ENCODE measurements at places on chromosomes 5 and 9.

DNA sequence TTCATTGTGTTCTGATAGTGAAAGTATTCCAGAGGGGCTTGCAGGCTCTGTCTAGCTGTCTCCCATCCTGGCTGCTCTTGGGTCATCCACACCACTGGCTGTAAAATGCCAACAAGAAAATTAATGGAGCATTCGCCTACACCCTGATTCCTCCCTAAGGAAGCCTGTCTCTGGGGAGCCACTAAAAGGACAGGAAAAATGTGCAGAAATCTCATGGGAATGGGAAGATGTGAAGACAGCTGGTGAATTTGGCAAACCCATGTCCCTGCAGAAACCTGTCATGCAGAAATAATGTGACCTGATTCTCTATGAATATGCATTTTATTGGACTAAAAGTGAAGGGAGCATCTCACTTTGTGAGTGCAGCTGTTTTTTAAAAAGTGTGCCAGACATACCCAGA is 265.6 kb downstream of the TUSC1 start:
- no peak for DNase-seq

DNA sequence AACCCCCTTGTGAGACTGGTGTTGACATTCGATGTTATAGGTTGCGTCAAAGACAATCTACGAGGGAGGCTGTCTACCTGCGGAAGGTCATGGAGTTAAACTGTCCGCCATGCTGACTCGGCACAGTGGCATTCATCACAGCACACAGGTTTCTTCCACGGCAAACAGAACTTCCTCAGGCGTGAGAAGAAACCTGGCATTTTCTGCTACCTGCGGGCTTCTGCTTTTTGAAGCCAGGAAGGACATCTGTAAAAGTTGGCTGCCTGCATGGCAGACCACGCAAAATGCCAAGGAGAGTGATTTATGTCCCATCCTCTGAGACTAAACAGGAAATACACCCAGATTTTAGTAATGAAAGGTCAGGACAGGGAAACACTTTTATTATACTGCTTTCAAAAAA is 809.8 kb upstream of the NUDT12 start:
- no peak for DNase-seq

DNA sequence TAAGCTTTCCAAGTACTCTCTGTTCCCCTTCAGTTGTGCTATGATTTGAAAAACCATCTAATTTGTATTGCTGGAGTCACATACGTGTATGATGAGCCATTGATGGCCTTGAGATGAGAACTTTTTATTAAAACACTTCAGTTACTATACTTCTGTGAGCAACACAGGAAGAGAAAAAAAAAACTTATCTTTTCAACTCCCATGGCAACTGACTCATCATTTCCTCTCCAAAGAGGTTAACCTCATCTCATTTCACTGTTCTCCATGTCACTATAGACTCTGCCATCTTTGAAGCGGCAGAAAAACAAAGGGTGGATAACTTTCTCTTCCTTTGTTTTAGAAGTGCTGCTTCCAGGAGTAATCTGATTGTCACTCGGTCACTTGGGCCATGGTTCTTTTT is 104.3 kb upstream of the PCSK1 start:
- no peak for DNase-seq

GRCh38 chr9:127753148-127753547 is 18.1 kb upstream of the TOR2A start:
- no peak for DNase-seq

- DNase-seq: no peak
Measured at GRCh38 chr5:150653762-150654556, 7.1 kb upstream of the MYOZ3 start.

GRCh38 chr5:55623789-55624188 is 88.3 kb downstream of the SLC38A9 start:
- no peak for DNase-seq

- DNase-seq: no peak
Measured at GRCh38 chr5:76657683-76658311, 34.6 kb upstream of the F2RL2 start.

DNA sequence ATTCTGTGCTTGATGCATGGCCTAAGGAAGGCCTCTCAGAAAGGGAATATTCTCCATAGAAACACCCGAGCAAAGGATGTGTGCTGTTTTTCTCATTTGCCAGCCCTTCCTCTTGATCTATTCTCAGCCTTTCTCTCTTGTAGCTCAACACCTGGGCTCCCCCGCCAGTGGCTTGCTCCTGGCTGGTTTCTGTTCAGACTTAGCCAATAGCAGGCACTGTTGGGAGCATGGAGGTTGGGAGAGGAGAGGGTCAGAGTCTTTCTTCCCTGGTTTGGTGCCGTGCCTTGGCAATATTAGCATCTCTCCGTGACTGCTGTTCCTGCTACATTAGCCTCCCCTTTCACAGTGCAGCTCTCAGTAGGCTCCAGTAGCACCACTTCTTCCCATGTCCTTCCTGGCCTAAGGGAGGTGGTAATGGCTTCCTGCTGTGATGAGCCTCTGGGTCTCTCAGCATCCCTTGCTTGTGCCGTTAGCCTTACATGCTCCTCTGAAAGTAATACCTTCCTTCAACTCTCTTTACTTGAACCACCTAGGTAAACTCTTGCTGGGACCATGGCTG is 269.7 kb upstream of the GAS1 start:
- DNase-seq: no peak

GRCh38 chr5:59873113-59873512 is 20.4 kb downstream of the PDE4D start:
- DNase-seq: no peak

DNA sequence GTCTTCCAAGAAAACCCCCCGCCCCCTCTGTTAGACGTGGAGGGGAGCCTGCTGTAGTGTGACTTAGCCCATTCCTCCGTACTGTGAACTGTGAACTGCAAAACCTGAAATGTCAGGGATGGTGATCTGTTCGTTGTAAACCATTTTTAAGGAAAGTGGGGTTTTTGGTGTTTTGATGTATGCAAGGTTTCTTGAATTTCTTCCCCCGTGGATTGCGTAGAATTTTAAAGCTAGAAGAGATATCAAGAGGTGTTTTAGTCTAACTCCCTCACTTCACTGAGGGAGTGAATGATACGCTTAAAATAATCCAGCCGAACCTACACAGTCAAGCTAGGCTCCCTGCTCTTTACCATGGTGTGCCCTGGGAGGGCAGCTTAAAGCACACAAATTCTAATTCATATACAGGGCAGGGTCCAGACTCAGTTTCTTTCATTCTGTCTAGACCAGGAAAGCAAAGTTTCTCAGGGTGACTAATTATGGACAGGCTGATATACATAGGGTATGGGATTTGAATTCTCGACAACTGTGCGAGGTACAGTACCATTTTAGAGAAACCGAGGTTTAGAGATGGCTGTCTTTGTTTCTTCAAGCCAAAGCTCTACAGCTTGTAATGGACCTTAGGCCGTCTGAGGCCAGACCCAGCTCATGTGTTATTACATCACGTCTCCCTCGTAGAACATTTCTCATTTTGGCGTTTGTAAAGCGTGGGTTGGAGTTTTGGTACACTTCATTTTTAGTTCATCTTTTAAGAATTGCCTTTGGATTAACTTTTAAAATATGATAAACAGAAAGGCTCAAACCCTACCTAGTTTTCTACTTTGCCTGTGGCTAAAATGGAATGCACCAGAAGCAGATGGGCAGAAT is 2.7 kb downstream of the PTGER4 start:
- no peak for DNase-seq

- DNase-seq: peak; percentile 58
Measured at GRCh38 chr5:133398646-133399101, 213.7 kb downstream of the FSTL4 start.

- DNase-seq: no peak
Measured at GRCh38 chr5:156505101-156505500, 178.1 kb downstream of the SGCD start.

GRCh38 chr5:39948341-39948740 is 523.6 kb upstream of the DAB2 start:
- no peak for DNase-seq

DNA sequence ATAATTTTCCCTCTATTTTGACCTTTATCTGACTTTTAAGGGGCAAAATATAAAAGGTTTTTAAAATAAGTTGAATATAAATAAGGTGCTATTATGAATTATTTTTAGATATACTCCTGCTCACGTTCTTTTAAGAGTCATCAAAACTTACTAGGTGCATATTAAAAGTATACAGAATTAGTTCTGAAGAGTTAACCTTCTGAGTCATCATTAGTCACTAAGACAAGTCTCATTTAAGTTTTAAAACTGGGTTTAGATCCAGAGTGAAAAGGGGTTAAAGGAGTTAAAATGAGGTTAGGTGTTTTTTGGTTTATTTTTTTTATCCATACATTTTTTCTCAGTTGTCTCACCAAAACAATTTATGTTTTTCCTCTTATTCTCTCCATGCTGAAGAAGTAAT is 41.7 kb downstream of the SMIM15 start:
- DNase-seq: no peak

DNA sequence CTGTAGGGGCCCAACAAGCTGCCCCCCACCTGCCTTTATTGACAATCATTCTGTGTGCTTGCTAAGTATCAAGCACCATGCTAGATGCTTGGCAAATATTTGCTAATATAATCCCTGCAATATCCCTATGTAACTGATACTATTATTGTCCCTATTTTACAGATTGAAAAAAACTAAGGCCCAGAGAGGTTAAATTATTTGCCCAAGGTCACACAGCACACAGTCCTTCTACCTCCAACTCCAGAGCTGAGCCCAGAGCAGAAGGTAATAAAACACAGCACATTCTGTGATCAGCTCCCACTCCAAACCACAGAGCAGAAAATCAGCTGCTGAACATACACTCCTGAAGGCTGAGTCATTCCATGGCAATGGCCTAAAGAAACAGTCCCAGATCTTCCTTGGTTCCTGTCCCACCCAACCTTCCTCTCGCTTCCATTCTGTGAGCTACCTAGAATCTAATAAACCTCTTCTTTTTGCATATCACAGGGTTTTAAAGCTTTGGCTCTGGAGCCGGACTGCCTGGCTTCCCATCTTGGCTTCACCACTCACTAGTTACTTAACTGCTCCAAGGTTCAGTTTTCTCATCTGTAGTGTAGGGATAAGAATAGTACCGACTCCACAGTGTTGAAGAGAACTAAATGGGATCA is 66.7 kb upstream of the ADRA1B start:
- DNase-seq: no peak

DNA sequence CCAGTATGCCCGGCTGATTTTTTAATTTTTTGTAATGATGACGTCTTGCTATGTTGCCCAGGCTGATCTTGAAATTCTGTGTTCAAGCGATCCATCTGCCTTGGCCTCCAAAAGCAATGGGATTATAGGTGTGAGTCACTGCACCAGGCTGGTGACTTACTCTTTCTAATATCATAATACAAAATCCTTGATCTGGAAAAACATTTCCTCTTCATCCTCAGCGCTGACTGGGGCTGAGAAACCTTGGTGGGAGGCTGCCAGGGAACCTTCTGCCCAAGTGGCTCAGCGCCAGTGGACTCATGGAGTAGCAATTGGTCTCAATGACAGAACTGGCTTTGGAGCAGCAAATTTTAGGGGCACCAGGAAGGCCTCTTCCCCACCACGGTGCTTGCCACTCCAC is 17.5 kb upstream of the SEMA4D start:
- DNase-seq: no peak

DNA sequence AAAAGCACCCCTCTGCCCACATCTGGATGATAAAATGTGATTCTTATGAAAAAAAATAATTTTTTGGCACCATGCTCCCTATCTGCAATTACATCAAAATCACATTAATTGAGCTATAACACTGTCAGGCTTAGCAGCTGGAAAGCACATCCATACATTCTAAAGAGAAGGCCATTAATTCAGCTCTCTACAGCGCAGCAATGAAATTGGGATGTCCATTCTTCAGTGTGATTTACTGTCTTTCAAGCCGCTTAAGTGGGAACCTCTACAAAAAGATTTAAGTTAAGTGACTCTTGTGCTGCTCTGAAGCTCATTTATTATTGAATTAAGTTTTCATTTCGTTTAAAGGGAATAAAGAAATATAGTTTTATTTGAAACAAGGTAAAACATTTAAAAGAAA is 171.3 kb downstream of the EBF1 start:
- no peak for DNase-seq

GRCh38 chr5:190366-191035 is 794 bp upstream of the LRRC14B start:
- no peak for DNase-seq

- DNase-seq: no peak
Measured at GRCh38 chr5:65835191-65835590, 91.2 kb upstream of the ERBIN start.

- no peak for DNase-seq
Measured at GRCh38 chr5:45532826-45533624, 163.2 kb downstream of the HCN1 start.

GRCh38 chr9:3193791-3194190 is 332.0 kb downstream of the RFX3 start:
- DNase-seq: no peak

DNA sequence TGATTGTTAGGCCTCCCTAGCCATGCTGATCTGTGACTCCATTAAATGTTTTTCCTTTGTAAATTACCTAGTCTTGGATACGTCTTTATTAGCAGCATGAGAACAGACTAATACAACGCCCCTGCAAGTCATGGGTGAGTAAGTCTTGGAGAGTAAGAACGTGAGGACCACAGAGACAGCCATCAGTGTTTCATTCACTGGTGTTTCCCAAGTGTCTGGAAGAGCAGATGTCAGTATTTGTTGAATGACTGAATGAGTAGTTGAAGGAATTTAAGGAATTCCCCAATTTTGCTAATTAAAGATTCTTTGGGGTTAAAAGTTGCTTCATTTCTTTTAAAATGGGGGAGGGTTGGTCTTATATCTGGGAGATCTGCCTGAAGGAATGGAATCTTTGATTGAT is 178.8 kb downstream of the TRIO start:
- DNase-seq: no peak

All from stimulated activated CD8-positive, alpha-beta memory T cell treated with anti-CD3 and anti-CD28 coated beads, Interleukin-2, amount 100 ng/mL, for 48 hours (primary cell).